ENCODE measurements at places on chromosomes 16 and 17. TPM values are rescaled to one million over a fixed set of nuclear protein-coding genes. Genes with fewer than 3 reads are reported as not detected.

AOC2 gene
- 1.7 TPM for total RNA-seq

VMO1 gene
- 0.97 TPM for total RNA-seq

HOXB4 gene
- total RNA-seq = 0.12 TPM

ZNF500 gene
- 9.4 TPM for total RNA-seq

BAIAP2 gene
- 144 TPM for total RNA-seq

MGAT5B gene
- 20.3 TPM for total RNA-seq

SLC22A31 gene
- total RNA-seq = 1.0 TPM

KRT12 gene
- not detected for total RNA-seq

DBF4B gene
- 23.9 TPM for total RNA-seq

PDP2 gene
- 5.9 TPM for total RNA-seq

CCL16 gene
- not detected for total RNA-seq

HS3ST3B1 gene
- 1.0 TPM for total RNA-seq

CEP295NL gene
- 0.32 TPM for total RNA-seq

SLC47A1 gene
- 20.1 TPM for total RNA-seq

TUBB3 gene
- 265 TPM for total RNA-seq

G6PC1 gene
- not detected for total RNA-seq

PABPN1L gene
- total RNA-seq = not detected

CD300E gene
- not detected for total RNA-seq

SOX9 gene
- 8.9 TPM for total RNA-seq

NUTF2 gene
- total RNA-seq = 250 TPM

PRSS36 gene
- 2.1 TPM for total RNA-seq

GCGR gene
- total RNA-seq = 0.46 TPM

GP2 gene
- not detected for total RNA-seq

COPZ2 gene
- total RNA-seq = 17.8 TPM

SGCA gene
- total RNA-seq = 1.6 TPM

NT5M gene
- total RNA-seq = 9.6 TPM

KRT13 gene
- 0.10 TPM for total RNA-seq

GLIS2 gene
- total RNA-seq = 25.3 TPM

SCARF1 gene
- total RNA-seq = 0.43 TPM

SLX4 gene
- 5.2 TPM for total RNA-seq

KRTAP2-2 gene
- not detected for total RNA-seq
